ENCODE measurements at places on chromosomes 5 and 9. TPM values are rescaled to one million over a fixed set of nuclear protein-coding genes. Genes with fewer than 3 reads are reported as not detected.

DNA sequence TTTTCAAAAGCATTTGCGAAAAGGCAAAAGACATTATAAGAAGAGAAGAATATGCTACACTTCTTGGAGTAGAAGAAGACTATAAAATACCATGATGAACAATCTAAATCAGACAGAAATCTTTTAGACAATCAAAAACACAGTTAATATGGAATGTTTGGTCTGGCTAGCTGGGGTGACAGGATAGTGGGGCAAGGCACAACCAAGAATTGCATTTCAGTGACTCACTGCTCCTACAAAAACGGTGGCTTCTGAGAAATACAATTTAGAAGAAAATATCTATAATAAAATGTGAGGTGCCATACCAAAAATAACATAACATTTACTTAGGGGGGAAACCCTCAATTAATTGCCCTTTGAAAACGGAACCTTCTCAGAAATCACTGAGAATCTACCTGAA is 363.4 kb downstream of the NPR3 start:
- no peak for DNase-seq

DNA sequence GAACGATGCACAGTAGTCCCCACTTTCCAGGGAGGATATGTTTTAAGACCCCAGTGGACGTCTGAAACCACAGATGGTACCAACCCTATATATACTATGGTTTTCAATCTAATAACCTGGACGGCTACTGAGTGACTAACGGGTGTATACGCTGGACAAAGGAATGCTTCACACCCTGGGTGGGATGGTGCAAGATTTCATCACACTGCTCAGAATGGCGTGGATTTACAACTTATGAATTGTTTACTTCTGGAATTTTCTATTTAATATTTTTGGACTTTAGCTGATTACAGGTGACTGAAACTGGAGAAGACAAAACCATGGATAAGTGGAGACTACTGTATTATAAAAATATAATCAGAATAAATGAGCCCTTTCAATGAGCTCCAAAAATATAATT is 147.6 kb upstream of the TRIM32 start:
- DNase-seq = no peak

GRCh38 chr5:61371474-61371873 is 39.4 kb downstream of the ZSWIM6 start:
- DNase-seq = no peak

GRCh38 chr5:133201310-133201709 is 149.5 kb downstream of the HSPA4 start:
- DNase-seq = no peak

DNA sequence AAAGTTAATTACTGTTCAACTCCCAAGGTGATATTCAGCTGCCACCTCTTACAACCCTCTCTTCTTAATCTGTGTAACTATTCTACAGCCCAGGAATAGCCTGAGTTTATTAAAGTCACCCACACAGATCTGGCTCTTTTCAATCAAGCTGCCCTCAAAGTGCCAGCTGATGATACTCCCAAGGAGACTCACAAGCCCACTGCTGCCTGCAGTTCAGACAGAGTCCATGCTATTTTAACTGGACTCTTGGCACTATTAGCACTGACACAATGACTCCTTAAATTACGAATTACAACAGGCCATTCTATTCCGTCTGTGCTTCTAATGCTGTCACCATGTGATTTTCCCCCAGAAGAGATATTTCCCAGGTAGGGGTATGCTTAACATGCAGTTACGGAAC is 26.3 kb downstream of the REEP5 start:
- no peak for DNase-seq

- DNase-seq = no peak
Measured at GRCh38 chr5:174328631-174329299, 283.3 kb downstream of the NSG2 start.

DNA sequence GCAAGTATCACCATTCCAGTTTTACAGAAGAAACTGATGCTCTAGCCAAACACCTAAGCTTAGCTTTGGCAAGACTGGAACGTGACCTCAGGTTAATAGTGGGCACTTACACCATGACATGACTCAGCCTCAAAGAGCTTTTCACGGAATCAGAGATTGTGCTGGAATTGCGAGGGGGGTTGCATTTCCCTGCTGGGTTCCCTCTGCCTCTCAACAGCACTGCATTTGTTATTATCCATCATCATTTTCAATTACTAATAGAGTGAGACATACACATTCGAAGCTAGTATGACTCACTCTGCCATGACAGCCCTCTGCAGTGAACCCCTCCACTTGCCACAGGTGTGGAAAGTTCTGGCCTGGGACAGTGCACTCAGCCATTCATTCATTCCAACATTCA is 8.0 kb downstream of the SPOCK1 start:
- DNase-seq = no peak

SHC3 gene
- polyA plus RNA-seq = 3.2 TPM

PLK2 gene
- polyA plus RNA-seq = 243 TPM

DNA sequence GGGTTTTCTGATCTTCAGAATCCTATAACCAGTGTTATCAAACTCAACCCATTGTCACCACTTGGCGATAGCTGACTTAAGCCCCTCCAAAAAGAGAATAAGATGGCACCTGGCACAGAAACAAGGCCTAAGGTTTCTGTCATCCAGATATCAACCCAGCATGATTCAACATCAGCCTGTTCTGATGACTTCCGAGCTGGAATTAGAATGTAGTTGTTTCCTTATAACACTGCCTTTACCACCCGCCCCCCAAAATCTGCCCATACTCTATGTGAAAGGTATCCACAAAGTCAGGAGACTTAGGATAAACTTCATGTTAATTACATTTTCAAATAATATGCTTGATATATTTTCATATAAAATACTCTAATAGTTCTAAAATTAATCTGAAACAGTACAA is 5.2 kb downstream of the KLF9 start:
- DNase-seq = no peak

GZMA gene
- 0.58 TPM for polyA plus RNA-seq

DNA sequence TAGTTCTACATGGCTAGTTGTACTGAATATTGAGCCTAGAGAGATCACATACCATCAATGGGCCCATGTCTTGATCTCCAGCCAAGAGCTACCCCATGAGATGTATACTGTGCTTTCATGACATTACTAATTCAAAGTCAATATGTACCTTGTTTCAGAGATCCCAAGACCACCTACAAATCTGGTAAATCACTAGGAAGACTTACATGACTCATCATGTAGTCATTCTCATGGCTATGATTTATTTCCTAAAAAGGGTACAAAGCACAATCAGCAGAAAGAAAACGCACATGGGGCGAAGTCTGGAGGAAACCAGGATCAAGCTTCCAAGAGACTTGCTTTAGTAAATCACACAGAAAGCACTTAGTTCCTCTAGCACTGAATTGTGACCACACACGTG is 103.0 kb downstream of the PCSK5 start:
- no peak for DNase-seq

- DNase-seq = peak; percentile 43
Measured at GRCh38 chr9:115672477-115673316, 480.9 kb upstream of the PAPPA start.

- no peak for DNase-seq
Measured at GRCh38 chr5:95825495-95825894, 3.0 kb upstream of the GLRX start.

- no peak for DNase-seq
Measured at GRCh38 chr9:131310833-131311554, 21.5 kb downstream of the PLPP7 start.

GRCh38 chr5:56298336-56299090 is 65.4 kb upstream of the ANKRD55 start:
- no peak for DNase-seq

Data from right renal pelvis (tissue), 4 donors.